IPS DF 6.9 (cell line): ENCODE measurements at places on chromosomes 6 and 20.

DNA sequence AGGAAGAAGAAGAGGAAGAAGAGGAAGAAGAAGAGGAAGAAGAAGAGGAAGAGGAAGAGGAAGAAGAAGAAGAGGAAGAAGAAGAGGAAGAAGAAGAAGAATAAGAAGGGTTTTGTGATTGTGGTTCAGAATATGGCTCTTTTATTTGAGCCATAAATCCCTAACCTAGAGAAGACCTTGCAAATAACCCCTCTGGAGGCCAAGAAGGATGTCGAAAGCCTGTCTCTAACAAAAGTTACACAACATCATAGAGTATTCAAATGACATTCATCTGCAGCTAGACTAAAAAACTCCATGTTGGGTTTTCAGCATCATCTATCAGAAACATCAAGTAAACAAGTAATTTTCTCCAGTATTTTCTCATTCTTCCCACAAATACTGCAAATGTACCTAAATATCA lies 100.9 kb downstream of the RNASET2 start:
- DNase-seq, result no peak

- no peak for DNase-seq
These were observed 273.6 kb upstream of the SUPT3H start for GRCh38 chr6:45651301-45651700.

GRCh38 chr6:23180504-23181293 lies 611.3 kb downstream of the HDGFL1 start:
- no peak for DNase-seq

GRCh38 chr6:73870907-73871306 lies 174.9 kb downstream of the CD109 start:
- no peak for DNase-seq
